ENCODE measurements at places on chromosomes 12 and 14. TPM values are rescaled to one million over a fixed set of nuclear protein-coding genes. Genes with fewer than 3 reads are reported as not detected.
A peak's percentile ranks its signal among the peaks of the same experiment; 100 is the strongest.

Gene NEUROD4
- total RNA-seq, result not detected

GRCh38 chr12:89183985-89184435 lies 168.3 kb downstream of the DUSP6 start:
- DNase-seq, result no peak

DNA sequence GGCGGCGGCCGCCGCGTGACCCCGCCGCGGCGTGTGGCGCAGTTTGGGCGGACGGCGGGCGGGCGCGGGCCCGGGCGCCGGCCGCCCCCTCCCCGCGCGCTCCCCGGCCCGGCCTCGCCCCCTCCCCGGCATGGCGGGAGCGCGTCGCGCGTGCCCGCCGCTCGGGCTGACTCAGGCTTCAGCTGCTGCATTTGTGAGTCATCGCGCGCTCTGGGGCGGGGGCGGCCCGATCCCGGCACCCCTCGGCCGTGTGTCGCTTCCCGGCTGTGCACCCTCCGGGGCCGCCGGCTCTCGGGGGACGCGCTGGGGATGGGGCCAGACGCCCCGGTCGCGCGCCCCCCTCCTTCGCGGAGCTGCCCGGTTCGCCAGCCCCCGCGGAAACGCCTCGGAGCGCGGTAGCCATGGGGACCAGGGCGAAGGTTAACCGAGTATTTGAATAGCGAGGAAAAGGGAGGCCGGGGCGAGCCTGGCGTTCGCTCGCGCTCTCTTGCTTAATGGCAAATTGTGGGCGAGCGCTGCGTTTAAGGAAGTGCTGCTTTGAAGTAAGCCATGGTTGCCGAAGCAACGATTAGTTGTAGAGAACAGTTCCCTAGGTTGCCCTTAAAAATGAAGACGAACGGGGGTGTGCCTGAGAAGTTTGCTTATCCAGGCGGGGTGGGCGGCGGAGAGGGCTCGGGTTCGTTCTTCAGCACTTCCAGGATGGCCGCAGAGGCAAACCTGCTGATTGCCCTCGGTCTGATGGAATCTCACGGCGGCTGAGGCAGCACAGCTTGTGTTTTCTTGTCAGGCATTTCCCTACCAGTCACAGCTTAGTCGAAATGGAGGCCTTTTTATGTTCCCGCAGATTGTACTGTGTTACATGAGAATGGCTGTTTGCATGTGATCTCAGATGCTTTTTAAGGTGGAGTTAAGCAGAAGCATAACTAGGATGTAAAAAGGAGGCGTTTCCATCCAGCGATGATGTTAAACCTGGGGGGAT lies 896 bp downstream of the EIF5 start:
- peak; percentile 64 for DNase-seq

GRCh38 chr12:132490422-132491137 lies 629 bp downstream of the FBRSL1 start:
- DNase-seq, result no peak

DNA sequence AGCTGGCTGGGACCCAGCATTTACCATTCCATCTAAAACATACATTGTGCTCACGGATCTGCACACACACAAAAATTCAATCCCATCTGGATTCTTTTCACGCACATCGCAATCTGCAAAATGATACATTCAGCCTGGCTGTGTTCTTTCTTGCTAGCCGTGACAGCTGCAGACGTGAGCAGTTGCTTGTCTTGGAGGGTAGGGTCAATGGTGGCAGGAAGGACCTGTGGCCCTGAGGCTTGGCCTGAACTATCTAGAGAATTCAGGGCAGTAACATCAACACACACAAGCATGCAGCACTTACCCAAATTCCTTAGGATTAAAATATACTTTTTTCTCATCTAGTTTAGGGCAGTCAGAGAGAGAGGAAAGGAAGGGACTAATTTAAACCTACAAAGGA lies 72.0 kb downstream of the DICER1 start:
- no peak for DNase-seq

Gene MFAP5
- not detected for total RNA-seq

DNA sequence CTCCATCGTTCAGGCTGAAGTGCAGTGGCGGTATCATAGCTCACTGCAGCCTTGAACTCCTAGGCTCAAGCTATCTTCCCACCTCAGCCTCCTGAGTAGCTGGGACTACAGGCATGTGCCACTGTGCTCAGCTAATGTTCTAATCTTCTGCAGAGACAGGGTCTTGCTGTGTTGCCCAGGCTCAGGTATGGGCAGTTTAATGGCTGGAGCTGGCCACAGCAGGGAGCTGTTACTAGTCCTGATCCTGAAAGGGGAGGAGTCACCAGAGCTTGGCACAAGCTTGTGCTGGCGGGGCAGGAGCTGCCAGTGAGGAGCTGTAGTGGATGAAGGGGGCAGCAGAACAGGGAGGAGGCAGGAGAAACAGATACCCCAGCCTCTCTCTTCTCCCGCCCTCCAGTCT lies 10.6 kb downstream of the TMEM120B start:
- DNase-seq, result no peak

- peak; percentile 38 for DNase-seq
Observed at GRCh38 chr14:64973026-64973442, 898 bp upstream of the RAB15 start.

- no peak for DNase-seq
Observed at GRCh38 chr14:67395876-67396189, 16.1 kb downstream of the PLEK2 start.

All from HepG2 (cell line).